Endothelial cell (in vitro differentiated cells): ENCODE measurements at places on chromosomes 1 and 21. TPM values are rescaled to one million over a fixed set of nuclear protein-coding genes. Genes with fewer than 3 reads are reported as not detected.
A peak's percentile ranks its signal among the peaks of the same experiment; 100 is the strongest.

DNA sequence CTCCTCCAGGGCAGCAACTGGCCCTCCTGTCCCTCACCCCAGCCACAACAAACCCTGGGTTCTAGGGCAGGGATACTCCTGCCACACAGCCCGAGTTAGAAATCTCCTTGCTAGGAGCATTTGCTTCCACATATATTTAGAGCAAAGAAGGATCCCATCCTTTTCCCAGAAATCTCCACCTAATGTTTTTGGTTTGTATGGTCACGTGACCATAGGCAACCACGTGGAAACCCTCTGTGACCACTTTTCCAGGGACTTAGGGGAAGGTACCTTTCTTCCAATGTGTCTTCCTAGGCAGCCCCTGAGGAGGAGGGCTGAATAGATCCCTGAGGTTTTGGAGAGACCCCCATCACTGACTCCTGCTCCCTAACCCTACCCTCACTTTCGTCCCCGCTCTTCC lies 25.5 kb downstream of the VANGL2 start:
- DNase-seq: no peak

GRCh38 chr1:214404154-214404553 lies 123.2 kb downstream of the SMYD2 start:
- DNase-seq: no peak

KRTAP10-12 gene
- not detected for total RNA-seq

- peak; percentile 77 for DNase-seq
Observed at GRCh38 chr1:27332536-27333281, 9.1 kb upstream of the SYTL1 start.

ERO1B gene
- 6.8 TPM for total RNA-seq

DNA sequence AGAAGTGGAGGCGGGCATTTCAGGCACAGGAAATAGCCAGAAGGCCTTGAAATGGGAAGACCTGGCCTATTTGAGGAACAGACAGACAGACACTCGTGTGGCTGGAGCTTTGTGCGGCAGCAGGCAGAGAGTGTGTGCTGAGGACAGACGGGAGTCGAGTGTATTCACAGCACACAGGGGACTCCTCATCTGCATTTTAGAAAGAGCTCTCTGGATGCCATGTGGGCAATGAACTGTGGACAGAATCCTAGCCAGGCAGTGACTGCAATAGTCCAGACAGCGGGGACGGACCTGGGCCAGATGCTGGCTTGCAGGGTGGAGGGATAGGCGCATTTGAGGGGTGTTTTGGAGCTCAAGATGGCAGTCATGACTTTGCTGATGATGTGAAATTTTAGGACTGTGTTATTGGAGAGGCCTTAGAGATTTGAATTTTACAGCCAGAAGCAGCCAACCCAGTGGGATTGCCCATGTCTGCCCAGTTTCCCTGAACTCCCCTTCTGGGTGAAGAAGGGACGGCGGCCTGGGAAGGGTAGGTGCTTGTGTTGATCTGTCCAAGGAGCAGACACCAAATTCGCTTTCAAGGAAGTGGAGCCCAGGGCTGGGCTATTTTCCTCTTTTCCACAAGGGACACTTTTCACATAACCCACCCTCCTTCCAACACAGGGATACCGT lies 43.7 kb downstream of the CHAF1B start:
- no peak for DNase-seq

- DNase-seq: peak; percentile 23
Observed at GRCh38 chr1:104132382-104132973, 382.8 kb downstream of the AMY1C start.

- DNase-seq: no peak
Observed at GRCh38 chr1:87398641-87399040, 70.0 kb downstream of the LMO4 start.

AGMAT gene
- 0.18 TPM for total RNA-seq
